Progenitor cell of endocrine pancreas (in vitro differentiated cells): ENCODE measurements at places on chromosomes 16 and 17.

GRCh38 chr17:54425671-54426070 lies 475.0 kb upstream of the TOM1L1 start:
- DNase-seq: no peak

DNA sequence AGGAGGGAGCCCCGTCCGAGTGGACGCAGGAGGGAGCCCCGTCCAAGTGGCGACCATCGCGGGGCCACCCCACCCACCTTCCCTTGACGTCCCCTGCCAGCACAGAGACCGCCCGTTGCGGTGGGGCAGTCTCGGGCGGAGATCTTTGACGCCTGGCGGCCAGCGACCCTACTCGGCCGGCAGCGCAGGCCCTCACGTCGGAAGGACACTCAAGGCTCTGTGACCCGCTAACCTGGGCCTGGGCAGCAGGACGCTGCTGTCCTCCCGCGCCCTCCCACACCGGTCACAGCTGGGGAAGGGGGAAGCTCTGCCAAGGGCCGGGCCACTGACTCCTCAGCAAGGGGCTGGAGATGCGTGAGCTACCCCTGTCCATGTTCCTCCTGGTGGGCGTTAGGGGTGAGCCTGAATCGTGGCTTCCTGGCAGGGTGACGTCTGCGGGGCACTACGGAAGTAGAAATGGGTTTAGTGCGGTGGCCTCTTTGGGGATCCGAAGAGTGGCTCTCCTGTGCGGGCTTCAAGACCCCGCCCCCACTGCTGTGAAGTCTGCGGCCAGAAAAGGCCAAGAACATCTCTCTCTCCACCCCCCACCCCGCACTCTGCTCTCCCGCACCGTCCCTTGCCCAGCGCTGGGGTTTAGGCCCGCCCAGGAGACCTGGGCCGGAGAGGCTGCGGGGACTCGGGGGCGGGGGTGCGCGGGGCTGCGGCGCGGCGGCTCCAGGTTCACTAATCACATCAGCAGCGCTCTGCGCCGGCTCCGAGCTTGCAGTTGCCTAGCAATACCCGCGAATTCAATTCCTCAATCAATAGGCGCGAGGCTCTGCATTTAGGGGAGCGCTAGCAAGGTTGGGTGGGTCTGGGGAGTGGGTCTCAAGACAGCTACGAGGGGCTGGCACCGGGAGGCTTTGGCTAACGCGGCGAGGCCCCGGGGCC lies 5.8 kb downstream of the CBX8 start:
- DNase-seq: no peak

DNA sequence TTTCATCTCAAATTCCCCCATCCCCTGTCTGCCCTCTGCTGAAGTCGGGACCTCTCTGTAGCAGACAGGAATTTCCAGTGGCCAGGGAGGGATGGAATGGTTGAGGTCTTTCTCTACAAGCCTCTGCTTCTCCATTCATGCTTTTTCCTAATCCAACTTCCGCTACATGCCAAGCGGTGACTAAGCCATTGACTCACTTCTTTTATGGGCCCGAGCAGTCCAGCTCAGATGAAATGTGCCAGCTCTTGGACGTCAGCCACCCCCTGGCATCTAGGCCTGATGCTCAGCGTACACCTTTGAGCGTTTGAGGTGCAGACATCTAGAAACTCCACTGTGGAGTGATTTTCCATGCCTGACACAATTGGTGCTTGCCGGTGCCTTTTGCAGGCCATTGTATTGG lies 40.7 kb upstream of the GPR139 start:
- DNase-seq: no peak

DNA sequence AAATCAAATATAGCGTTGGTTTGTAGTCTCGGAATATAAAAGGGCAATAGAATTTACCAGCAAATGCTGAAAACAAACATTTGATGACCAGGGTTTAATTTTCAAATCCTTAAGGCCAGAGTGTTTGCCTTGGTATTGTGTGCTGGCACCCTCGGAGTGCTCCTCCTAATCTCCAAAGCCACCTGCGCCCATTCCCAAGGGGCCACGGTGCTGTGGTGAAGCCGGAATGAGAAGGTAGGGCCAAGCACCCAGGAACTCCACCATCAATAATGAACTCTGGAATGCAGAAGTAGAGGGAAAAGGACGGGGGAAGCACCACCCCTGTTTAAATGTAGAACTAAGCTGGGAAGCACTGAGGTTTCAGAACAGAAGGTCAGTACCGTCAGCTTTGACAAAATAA lies 51.9 kb downstream of the COG7 start:
- no peak for DNase-seq

- DNase-seq: no peak
Measured at GRCh38 chr17:36773039-36773438, 164.2 kb upstream of the LHX1 start.

DNA sequence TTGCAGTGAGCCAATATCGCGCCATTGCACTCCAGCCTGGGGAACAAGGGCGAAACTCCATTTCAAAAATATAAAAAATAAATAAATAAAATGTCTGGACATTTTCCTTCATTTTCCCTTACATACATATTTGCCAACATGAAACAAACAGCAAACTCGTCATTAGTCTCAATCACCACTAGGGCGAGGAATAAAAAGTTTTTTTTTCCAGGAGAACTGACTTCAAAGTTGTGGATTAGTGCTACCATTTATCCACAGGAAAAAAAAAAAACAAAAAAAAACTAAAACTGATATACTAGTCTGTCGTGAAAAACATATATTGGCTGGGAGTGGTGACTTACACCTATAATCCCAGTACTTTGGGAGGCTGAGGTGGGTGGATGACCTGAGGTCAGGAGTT lies 77.0 kb upstream of the MTMR4 start:
- DNase-seq: no peak

DNA sequence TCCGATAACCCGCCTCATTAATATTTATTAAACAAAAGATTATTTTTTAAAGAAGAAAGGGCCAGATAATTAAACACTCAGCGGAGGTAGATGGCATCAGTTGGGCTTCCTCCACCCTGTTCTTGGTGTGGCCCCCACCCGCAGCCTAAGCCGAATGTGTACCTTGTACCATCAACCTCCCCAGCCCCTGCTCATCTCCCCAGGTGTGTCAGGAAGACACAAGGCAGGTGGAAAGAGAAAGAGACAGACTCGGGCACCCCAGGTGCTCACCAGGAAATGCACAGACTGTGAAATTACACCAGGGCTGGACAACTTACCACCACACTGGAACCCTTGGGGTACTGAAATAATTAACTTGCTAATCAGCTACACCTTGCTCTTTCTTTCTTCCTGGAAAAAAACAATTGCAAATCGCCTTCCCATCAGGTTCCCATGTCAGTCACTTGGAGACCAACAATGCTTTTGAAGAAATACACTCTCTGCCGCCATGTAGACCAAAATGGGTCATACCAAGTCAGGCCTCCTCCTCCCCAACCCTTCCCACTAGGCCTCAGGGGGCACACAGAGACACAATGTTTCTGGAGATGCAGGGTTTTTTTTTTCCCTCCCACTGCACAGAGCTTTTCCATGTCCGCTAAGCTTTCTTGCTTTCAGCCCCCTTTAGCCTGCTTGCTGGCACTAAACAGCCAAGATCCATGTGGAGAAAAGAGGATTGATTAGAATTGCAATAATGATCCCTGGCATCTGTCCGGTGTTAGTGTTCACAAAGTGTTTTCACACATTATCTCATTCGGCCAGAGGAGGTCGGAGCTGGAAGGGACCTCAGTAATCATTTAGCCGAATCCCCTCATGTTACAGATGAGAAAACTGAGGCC lies 8.6 kb upstream of the LHX1 start:
- DNase-seq: no peak

GRCh38 chr17:57363580-57363979 lies 107.3 kb downstream of the MSI2 start:
- DNase-seq: no peak

DNA sequence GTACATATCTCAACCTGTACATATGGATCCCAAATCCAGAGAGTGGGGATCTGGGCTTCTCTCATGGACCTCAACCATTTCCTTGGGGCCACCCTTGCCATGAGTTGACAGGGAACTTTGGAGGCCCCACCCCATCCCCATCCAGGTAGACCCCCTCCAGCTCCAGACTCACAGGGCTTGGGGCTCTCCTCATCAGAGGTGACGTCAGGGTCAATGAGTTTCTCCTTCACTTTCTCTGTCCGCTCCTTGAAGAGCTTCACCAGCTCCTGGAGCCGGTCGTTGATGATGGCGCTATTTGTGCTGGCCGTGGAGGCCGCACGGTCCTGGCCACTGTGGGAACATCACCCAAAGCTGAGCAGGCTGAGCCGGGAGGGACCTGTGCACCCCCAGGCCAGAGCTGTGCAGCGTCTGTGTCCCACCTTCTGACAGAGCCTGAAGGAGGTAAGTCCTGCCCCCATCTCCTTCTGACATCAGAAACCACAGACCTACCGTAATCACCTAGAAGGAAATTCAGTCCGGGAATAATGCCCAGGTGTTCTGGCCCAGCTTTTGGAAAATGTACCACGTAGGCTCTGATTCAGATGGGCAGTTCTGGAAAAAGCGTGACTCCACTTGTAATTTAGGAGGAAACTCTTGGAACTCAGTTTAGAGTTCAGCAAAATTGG lies 50.6 kb downstream of the CNGB1 start:
- DNase-seq: no peak

- DNase-seq: no peak
Measured at GRCh38 chr17:33596899-33597298, 303.8 kb upstream of the ASIC2 start.

- no peak for DNase-seq
Measured at GRCh38 chr17:2704031-2704889, 7.3 kb downstream of the CLUH start.

DNA sequence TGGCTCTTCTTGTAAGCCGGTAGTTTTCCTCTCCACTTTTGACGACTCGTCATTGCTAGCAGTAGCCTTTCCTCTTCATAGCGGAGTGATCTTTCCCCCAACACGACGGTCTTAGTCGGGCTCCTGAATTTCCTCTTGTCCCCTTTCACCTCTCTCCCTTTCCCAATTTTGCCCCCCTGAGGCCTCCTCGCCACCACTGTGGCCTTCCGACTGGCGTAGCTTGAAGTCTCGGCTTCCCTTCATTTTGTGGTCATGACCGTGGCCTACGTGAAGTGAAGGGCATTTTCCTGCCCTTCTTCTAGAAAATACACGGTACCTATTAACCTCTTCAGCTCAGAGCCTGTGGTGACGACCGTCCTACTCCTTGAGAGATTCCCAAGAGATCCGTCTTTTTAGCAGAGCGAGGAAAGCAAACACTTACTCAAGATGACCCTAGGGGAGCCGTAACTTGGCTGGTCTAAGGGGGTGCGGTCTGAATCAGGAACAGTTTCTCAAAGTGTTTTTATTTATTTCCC lies 787 bp downstream of the PRKAR1A start:
- no peak for DNase-seq

- DNase-seq: no peak
Measured at GRCh38 chr16:55367301-55367811, 43.4 kb downstream of the IRX6 start.

DNA sequence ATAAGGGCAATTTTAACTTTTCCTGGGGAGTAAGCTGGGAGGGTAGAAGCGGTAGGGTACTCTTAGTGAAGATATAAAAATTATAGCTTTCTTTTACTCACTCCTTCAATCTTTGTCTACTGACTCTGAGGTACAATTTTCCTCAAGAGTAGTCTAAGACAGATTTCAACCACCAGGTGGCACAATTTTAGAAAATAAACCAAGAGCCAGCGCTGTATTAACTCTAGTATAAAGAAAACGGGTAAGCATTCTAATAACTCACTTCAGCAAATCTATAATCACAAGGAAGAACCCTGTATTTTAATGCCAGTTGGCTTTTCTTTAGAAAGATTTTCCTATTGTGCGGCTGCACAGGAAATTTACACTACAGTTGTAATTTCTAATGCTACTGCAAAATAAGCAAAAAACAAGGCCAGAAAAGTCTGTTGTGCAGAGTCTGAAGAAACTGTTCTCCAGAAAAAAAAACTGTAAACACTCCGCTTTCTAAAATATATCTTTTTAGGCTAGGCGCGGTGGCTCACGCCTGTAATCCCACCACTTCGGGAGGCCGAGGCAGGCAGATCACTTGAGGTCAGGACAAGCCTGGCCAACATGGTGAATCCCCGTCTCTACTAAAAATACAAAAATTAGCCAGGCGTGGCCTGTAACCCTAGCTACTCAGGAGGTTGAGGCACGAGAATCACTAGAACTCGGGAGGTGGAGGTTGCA lies 1.9 kb downstream of the CMC2 start:
- DNase-seq: no peak

- DNase-seq: no peak
Measured at GRCh38 chr17:32793841-32794240, 83.1 kb downstream of the MYO1D start.

DNA sequence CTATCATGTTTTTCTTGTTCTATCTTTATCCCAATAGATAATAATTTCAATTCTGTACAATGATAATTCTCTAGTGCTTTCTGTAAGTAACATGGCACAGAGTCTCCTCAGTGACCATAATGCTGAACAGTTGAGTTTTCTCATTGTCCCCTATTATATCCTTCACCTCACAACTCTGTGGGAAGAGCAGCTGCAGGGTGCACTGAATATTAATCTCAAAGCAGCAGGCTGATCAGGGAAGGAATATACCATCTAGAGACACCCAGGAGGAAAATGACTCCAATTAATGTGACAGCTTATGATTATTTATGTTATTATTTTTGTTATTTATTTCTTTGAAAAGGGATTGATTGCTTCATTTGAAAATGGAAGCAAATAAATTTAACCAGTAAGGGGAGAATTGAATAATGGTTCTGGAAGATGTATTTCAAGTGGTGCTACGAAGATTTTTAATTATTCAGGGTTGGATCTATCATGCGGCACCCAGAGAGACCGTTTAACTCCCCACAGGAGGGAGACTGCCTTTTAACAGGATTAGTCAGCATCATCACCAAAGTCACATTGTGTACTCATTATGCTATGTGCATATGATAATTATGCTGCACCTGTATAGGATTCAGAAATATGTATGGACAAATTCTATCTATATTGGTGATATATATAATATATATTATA lies 1015.7 kb upstream of the GOT2 start:
- no peak for DNase-seq

GRCh38 chr17:76710863-76711611 lies at the start of gene MXRA7:
Gene MXRA7, minus strand, starts transcription at chr17:76710965. Its CDS starts 19 bp downstream, at chr17:76710946.
- peak; percentile 65 for DNase-seq

GRCh38 chr17:78114831-78115723 lies 13.5 kb downstream of the TMC6 start:
- no peak for DNase-seq

DNA sequence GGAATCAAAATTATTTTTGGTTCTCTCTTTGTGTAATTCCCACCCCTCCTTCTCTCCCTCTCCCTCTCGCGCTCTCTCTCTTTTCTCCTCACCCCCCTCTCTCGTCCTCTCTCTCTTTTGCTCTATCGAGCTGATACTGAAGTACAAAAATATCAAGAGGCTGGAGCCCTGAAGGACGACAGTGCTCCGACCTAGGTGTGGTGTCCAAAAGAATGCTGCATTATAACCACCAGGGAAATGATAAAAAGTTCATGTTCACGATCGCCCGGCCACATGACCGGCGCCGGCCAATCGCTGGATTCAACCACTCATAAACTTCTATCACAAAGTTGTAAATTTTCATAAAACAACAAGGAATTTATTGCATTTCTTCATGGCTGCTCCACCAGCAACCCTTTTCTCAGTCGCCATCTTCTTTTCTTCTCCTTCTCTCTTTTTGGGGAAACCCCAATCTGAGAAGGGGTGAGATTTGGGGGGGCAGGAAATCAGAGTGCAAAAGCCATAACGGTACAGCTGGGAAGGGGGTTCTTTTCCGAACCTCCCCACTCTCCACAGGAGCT lies at the start of gene HOXB6:
TSS of gene HOXB6 (minus strand) at position 217 of the 560 bp plus-strand sequence. CDS start 6,836 bp downstream, outside the sequence.
- DNase-seq: no peak
